Activated gamma-delta T cell treated with anti-CD3 and anti-CD28 coated beads, Interleukin-2, amount 50 U/mL, for 16 hours (primary cell): ENCODE measurements at places on chromosomes 7 and 10.

GRCh38 chr7:92451645-92452044 lies 4.4 kb downstream of the GATAD1 start:
- DNase-seq = no peak

DNA sequence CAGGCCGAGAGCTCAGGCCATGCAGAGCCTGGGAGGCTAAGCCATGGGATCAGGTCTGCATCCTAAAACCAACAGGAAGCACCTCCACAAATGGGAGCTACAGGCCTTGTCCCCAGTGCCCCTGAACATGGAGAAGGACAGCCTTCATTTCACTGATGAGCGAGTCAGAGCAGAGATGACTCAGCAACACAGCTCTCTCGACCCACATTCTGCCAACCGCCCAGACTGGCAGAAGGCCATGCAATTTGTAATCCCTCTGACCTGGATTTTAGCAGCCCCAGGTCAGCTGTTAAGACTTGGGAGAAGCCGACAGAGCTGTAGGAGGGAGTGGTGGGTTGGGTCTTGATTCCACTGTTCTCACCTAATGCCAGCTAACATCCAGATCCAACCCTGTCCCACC lies 25.5 kb downstream of the VOPP1 start:
- no peak for DNase-seq

DNA sequence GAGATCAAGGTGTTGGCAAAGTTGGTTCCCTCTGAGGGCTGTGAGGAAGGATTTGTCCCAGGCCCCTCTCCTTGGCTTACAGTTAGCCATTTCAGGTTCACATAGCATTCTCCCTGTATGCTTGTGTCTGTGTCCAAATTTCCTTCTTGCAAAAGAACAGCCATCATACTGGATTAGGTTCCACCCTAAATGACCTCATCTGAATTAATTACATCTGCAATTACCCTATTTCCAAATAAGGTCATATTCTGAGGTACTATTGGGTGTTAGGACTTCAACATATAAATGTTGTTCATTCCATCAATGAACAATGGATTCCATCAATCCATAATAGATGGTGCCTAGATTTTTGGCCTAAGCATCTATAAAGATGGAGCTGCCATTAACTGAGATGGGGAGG lies 16.2 kb upstream of the LRRC17 start:
- DNase-seq = no peak

DNA sequence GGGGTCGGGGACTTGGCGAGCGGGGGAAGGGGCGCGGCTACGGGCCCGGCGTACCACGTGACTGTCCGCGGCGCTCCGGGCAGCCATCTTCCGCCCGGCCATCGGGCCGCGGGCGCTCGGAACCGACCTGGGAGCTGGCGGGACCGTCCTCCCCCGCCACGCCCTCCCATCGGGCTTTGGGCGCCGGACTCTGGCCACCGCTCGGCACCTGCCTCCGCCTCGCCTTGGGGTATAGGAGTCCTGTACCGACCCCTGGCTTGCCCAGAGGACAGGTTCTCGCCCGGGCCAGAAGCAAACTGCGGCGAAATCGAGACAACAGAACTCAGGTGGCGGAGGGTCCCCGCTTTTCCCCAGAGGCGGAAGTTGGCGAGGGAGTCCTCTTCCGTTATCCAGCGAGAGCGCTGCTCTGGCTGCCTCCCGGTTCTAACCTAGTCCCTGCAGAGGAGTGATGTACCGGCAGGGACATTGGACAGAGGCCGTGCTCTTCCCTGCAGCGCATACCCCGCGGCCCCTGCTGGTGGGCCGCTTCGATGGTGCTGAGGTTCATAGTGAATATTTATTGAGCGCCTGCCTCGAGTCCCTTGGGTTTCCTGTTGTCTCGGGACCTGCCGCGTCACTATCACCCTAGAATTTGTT lies 1.2 kb upstream of the SGMS1 start:
- DNase-seq = peak; percentile 35

GRCh38 chr10:123519861-123520260 lies 146.3 kb upstream of the GPR26 start:
- no peak for DNase-seq

DNA sequence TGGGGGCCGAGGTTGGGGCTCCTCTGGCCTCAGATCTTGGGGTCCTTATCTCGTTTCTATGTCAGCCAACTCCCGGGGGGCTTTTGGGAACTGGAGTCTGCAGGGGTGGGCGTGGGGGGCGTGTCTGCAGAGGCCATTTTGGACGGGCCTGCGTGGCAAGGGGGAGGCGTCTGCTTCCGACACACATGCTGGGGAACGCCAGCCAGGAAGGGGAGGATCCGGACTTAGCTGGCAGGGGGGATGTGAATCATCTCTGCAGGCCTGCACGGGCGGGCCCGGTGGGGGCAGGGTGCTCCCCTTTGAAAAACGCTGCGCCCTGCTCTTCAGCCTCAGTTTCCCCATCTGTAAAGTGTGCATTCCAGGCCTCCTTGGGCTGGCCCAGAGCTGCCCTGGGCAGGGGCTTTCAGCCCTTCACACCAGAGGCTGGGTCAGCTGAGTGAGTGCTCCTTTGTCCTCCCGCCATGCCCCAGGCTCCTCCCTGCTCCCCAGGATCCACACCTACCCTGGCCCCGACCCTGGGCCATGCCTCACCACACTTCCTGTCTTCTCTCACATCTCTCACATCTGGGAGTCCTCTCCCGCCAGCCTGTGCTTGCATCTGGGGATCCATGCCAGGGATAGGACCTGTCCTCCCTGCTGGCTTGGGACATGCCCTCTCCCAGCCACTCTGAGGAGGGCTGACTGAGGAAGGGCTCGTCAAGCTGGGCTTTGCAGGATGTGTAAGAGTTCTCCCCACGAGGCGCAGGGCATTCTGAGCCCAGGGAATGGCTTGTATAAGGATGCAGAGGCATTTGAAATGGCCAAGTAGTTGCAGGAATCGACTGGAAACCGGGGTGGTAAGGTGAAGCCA lies 172.6 kb upstream of the TNRC18 start:
- DNase-seq = peak; percentile 55

DNA sequence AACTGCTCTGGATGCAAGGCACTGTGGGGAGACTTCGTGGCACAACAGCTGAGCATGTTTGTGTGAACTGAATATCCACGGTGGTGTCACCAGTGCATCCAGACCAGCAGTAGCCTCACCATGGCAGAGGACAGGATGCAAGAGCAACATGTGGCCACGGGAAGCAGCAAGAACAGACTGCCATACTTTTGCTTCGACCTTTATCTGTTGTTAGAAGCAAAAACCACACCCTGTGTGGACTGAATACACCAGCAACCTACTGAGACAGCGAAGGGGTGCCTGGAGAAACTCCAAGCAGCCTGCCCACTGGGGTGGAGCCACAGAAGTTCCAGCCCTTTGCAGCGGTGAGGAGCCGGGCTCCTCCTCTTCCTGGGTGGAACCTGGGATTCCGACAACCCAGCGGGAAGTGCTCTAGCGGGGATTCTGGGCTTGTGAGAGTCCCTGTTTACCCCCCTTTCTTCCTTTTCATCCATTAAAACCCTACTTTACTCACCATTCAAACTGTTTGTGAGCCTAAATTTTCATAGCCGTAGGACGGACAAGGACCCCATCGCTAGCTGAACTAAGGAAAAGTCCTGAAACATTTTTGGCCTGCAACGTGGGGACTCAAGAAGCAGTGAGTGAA lies 584.9 kb downstream of the GRM8 start:
- no peak for DNase-seq

DNA sequence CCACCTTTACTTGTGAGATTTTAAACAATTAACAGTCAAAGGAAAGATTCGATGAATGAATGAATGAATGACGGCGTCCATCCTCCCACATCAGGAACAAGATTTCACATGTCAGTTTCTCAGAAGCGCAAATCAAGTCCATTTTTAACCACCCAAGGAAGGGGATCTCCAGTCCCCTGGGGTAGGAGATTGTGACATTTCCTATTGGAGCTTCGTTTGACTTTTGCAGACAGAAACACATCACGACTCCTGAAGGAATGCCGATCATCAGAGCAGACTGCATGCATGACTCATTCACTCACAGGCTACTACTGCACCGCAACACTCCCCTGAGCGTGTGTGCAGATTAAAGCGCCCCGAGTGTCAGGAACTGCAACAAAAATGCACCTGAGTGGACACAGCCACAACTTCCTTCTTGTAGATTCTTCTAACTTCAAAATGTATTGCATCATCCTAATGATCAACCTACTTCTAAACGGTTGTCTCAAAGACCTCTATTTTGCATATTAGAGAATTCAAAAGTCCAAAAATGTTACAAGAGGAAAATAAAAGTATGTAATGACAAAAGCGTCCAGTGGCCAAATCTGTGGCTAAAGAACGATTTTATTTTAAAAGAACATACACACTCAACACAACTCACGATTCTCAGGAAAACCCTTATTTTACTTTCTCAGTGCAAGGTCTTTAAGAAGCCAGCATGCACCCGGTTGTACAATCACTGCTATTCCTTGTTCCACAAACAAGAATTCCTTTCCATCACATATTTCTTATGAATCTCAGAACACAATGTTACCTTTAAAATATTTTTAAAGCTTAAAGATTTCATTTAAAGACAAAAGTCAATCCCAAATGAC lies 172.6 kb downstream of the FAM107B start:
- DNase-seq = peak; percentile 35

GRCh38 chr7:85708221-85708620 lies 521.4 kb upstream of the SEMA3D start:
- no peak for DNase-seq

GRCh38 chr7:152660021-152660420 lies 15.9 kb downstream of the XRCC2 start:
- DNase-seq = no peak
